ENCODE measurements at places on chromosomes 16 and 17.

- DNase-seq = no peak
These were observed 5.1 kb downstream of the LDAF1 start for GRCh38 chr16:21163576-21163975.

DNA sequence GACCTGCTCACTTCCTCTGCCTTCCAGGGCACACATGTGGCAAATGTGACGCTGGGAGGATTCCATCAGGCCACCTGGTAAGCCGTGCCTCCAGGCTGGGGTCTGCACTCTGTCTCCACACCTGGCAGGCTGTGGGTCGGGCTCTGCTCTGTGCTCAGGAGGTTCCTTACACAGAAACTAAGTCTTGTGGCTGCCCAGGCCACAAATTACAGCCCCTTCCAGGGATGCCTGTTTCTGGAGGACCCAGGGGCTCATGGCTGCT is 58.2 kb downstream of the RMI2 start:
- DNase-seq = no peak

GRCh38 chr16:80114699-80115098 is 426.1 kb upstream of the DYNLRB2 start:
- no peak for DNase-seq

- no peak for DNase-seq
These were observed 7.8 kb upstream of the ZNF200 start for GRCh38 chr16:3242709-3243108.

DNA sequence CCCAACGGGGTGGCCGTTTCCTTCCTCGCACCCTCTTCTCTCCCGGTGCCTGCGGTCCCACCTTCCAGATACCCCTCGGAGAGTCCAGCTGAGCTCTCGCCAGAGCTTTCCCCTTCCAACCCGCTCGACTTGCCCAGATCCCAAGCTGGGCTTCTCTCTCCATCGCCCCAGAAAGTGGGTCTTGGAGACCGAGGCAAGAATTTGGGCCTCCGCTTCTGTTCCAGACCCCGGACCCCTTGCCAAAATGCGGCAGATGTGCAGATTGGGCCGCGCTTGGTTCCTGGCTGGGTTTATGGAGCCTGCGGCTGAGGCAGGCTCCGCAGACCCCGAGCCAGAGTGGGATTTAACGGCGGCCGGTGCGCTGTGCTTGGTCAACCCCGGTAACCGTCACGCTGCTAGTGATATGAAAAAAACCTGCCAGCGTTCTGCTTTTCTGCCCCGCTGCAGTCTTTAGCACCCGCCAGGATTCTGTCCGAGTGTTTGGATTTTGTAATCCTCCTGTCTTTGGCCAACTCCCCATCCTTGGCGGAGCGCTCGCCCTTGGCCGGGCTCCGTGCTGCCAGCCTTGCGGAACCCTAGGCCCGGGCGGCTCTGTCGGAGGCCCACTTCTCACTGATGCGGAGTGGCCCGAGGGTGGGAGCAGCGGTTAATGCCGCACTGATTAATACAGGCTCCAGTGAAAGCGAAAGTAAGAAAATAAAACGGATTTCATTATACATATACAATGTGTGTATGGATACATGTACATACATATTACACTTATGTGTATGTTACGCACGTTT is 754 bp upstream of the SLFN11 start:
- DNase-seq = no peak

DNA sequence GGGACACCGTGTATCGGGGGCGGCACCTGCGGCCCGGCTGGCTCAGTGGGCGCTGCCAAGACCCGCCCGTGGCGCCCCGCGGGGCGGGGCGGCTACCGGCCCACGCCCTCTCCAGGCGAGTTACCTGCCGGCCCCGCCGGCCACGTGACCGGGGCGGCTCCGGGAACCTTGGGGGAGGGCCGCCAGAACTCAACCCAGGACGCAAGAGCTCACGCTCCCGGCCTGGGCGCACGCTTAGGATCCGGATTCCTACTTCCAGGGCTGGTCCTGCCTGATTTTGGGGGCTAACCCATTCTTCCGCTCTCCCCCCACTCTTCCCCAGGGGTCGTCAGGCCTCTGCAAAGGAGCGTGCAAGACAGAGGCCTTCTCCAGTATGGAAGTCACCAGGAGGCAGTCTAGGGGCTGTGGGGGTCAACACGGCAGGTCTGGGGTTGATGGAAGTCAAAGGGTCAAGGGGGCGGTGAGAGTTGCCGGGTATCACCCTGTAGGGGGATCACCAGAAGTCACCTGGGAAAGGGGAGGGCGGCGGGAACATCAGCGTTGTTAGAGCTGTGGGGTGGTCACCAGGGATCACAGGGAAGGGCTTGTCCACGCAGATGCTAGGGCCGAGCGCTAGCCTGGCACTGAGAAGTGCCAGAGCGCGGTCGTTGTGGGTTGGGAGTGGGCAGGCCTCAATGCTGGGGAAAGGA is 354 bp upstream of the ESRP2 start:
- DNase-seq = no peak

GRCh38 chr16:68190736-68191510 is 45.0 kb downstream of the ESRP2 start:
- DNase-seq = no peak

GRCh38 chr17:45256114-45256966 is 5.6 kb downstream of the SPATA32 start:
- no peak for DNase-seq

- no peak for DNase-seq
These were observed 141.4 kb upstream of the MON1B start for GRCh38 chr16:77049577-77049976.

- no peak for DNase-seq
These were observed 50.8 kb downstream of the SDK2 start for GRCh38 chr17:73593249-73593965.

DNA sequence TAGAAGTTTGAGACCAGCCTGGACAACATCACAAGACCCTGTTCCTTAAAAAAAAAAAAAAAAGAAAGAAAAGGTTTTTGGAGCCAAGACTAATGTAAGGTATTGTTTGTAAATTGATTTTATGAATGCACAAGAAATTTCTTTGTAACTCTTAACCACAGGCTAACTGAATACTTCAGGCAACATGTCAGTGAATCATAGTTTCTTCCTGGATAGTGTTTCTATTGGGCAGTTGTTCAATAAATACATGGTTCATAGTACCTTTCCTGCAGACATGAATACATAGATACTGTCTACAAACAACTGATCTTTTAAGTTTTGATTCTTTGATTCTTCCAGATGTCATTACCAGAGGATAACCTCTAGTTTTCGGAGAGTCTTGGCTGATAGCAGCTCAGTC is 11.6 kb downstream of the DDX42 start:
- DNase-seq = no peak

DNA sequence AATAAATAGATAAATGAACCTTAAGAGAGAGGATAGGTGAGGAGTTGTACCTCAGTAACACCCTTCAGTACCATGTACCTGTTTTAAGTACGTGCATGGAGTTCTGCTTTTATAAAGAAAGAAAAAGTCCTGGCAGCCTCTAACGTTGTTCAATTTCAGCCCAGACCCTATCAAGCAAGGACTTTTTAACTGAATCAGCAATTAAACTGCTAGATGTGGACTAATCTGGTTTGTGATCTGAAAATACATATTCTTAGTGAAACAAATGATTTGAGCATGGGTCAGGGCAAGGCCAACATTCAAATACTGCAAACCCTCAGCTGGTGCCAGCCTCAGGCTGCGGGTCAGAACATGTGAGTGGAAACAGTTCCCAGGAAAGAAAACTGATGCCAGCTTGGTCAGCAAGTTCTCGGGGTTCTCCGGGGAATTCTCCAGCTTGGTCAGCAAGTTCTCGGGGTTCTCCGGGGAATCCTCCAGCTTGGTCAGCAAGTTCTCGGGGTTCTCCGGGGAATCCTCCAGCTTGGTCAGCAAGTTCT is 84.5 kb downstream of the MRM3 start:
- DNase-seq = no peak

GRCh38 chr16:88329726-88330700 is 52.7 kb upstream of the ZNF469 start:
- DNase-seq = no peak

DNA sequence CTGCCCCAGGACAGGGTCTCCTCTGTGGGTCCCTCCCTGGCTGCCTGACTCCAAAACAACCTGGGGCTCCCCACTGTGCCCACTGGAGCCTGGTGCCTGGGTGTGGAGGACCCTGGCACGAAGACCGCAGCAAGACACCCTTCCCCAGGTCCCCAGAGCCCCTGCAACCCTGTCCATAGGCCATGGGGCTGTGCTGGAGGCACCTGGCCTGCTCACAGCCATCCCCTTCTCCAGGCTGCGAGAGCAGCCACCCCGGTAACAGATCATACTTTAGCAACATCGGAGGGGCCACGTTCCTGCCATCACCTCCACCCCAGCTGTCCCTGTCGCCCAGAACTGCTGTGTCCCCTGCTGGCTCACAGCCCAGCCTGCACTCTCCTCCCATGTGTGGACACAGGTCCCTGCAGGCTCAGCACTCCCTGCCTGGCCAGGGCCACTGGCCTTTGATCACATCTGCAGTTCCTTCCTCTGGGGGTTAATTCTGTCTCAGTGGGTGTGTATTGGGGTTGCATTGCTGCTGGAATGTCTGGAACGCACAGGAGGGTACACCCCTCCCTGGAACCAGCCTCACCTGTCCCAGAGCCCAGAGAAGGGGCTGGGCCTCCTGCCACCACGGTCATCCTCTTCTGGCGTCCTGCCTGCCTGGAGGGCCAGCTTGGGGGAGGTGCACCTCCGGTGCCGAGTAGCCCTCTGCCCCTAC is 12.2 kb downstream of the PPL start:
- no peak for DNase-seq

GRCh38 chr16:88285514-88285822 is 97.3 kb upstream of the ZNF469 start:
- DNase-seq = no peak

GRCh38 chr17:77330602-77331081 is 189.9 kb downstream of the SEC14L1 start:
- DNase-seq = no peak

DNA sequence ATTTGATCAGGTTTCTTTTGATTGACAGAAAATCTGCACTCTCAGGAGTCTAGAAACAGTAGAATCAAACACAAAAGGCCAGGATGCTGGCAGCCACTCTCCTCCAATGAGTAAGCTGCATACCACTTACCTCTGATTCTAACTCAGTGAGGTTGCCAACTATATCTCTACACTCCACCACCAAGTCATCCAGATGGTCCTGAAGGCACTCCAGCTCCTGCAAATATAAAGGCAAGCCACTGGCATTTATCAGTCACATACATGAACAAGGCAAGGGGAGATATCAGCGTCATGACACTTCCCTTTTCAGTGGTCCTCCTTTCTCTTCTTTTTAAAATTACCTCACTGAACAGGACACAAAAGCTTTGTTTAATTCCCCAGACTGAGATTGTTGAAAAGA is 53.1 kb upstream of the CLEC18B start:
- no peak for DNase-seq

DNA sequence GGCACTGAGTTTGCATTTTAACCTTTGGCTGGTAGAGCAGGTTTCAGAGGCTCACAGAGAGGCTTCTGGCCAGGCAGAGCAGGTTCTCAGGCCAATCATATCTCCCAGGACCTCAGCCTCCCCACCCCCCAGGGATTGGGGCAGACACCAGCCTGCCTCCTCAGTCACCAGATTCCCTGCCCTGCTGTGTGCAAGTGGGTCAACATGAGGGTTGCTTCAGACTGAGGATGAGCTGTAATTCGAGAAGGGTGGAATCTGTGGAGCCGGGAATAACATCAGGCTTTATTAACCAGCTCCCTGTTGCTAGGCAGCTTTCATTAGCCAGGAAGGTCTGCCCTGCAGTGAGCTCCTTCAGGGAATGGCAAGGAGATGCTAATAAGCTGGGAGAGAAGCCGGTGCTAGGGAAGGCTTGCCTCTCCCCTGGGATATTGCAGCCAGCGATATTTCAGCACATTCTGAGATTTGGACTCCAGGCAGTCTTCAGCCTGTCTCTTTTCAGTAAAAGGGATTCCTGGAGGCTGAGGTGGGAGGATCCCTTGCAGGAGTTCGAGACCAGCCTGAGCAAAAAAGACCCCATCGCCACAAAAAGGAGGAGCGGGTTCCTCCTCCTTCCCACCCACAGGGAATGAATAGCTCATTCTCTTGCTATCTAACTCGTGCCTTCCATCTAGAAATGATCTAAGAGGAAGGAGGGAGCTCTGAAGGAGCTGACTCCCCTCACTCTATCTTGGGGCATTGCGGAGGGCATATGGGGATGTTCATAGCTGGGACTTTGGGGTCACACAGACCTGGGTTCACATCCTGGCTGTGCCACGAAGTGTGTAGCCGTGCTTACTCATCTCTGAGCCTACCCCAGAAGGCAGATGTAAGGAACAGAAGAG is 10.7 kb downstream of the SGSM2 start:
- peak; percentile 80 for DNase-seq

DNA sequence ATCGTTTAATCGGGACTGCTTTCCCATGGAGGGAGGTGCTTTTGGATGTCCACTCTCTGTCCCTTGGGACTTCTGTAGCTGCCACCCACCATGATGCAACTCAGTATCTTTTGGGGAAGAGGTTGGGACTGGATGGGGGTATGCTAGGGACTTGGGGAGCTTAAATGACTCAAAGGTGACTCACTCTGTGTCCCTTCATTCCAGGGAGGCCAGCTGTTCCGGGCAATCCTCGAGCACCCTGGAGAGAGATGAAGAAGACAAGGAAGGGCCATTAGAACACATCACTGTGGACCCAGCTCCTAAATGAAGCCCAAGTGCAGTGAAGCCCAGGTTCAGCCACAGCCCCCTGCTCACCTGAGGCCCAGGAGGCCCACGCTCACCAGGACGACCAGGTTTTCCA is 4.6 kb downstream of the COL1A1 start:
- no peak for DNase-seq
